ENCODE measurements at places on chromosomes 11 and 22.

GRCh38 chr11:125343086-125343717, 152.9 kb downstream of the FEZ1 start:
- no peak for DNase-seq

- no peak for DNase-seq
Observed at GRCh38 chr11:59185386-59185945, 13.5 kb downstream of the DTX4 start.

DNA sequence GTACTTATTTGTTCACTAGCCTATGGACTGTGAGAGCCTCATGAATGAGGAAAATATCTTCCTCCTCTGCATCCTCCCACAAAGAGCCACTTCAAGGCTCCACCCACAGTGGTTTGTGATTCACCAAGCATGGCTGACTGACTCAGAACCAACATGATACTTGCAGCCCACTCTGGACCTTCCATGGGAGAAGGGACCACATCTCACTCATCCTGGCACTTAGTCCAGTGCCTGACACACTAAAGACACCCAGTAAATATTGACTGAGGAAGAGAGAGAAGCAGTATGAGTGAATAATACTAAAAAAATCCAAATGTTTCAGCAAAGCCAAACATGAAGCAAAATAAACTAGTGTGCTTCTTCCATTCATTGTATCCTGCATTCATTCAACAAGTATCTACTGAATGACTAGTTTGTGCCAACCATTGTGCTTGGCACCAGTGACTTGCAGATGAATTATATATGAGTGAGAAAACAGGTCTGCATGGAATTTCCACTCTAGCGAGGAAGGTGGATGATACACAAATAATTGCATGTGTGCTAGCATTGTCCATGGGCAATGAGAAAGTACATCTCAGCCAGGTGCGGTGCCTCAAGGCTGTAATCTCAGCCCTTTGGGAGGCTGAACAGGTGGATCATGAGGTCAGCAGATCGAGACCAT, 54.9 kb upstream of the BLID start:
- no peak for DNase-seq

- DNase-seq, result no peak
Observed at GRCh38 chr11:92557879-92558278, 333.3 kb downstream of the FAT3 start.

GRCh38 chr11:72100462-72100861, 2.6 kb downstream of the LAMTOR1 start:
- DNase-seq, result no peak

GRCh38 chr11:83951521-83951920, 665.4 kb upstream of the CCDC90B start:
- DNase-seq, result no peak

- no peak for DNase-seq
Observed at GRCh38 chr11:824942-825341, 2.8 kb upstream of the CRACR2B start.

DNA sequence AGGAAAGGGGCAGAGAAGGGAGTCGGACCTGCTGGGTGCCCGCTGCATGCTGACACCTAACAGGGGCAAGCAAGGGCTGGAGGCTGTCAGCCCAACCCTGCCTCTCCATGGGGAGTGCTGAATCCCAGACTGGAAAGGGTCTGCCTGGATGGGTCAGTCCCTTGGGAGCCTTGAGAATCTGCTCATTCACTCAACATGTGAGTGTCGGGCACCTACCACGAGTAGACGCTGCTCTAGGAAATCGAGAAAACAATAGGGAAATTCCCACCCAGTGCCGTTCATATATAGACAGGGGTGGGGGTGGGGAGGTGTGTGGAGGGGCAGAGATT, 4.4 kb upstream of the CTSD start:
- DNase-seq, result no peak

- DNase-seq, result no peak
Observed at GRCh38 chr11:28343304-28344233, 235.4 kb downstream of the METTL15 start.

GRCh38 chr11:29634244-29634643, 382.6 kb downstream of the KCNA4 start:
- DNase-seq, result no peak

GRCh38 chr11:77450227-77450626, 23.7 kb downstream of the PAK1 start:
- no peak for DNase-seq

DNA sequence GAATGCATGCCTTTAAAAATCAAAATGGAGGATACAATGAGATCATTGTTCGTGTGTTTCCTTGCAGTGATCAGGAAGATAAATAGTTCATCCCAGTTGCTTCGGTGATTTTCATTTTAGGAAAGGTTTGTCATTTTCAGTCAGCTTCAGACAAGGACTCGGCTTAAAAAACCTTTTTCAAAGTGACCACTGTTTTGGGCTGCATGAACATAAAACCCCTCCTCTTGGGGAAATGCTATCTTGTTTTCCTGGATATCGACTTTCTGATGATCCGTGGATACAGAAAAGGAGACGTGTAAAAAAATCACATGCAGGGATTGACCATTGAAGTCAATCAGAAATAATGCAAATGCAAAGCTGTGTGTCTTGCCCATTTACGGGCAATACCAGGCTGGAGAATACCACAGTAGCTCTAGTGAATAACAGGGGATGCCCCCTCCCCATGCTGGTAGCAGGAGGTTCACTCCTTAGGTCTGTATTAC, 146.8 kb downstream of the MAML2 start:
- no peak for DNase-seq

- DNase-seq, result no peak
Observed at GRCh38 chr11:74818283-74818946, 69.8 kb downstream of the RNF169 start.

- no peak for DNase-seq
Observed at GRCh38 chr11:2193099-2193887, 21.7 kb upstream of the TH start.

GRCh38 chr22:50300620-50301257, 6.7 kb downstream of the PLXNB2 start:
- DNase-seq, result no peak

DNA sequence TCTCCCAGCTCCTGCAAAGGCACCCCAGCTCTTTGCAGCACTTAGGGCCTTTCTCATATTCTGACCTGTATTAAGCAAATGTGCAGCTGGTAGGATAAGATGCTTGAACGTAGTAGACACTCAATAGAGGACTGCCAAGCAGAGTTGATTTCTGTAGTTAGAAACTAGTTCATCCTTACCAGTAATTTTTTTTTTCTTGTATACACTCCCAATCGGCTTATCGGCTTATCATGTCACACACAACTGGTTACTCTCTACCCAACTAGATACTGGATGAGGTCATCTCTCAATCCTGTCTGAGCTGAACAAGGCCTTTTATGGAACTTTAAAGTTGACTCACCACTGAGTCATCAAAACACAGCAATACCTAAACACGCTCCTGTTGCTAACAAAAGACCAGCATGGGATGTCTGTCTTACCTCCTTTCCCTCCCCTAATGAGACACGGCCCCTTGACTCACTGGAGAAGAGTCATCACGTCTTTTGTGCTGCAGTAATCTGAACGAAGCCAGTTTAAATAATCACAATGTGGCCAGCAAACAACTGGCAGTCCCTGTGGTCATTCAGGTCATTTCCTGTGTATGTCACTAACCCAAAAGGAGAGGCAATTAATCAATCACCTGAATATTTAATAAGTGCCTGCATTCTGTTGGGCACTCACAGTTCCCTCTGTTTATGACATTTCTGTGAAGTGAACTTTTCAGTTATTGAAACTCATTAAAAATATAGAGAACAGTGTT, 7.5 kb upstream of the WEE1 start:
- no peak for DNase-seq

DNA sequence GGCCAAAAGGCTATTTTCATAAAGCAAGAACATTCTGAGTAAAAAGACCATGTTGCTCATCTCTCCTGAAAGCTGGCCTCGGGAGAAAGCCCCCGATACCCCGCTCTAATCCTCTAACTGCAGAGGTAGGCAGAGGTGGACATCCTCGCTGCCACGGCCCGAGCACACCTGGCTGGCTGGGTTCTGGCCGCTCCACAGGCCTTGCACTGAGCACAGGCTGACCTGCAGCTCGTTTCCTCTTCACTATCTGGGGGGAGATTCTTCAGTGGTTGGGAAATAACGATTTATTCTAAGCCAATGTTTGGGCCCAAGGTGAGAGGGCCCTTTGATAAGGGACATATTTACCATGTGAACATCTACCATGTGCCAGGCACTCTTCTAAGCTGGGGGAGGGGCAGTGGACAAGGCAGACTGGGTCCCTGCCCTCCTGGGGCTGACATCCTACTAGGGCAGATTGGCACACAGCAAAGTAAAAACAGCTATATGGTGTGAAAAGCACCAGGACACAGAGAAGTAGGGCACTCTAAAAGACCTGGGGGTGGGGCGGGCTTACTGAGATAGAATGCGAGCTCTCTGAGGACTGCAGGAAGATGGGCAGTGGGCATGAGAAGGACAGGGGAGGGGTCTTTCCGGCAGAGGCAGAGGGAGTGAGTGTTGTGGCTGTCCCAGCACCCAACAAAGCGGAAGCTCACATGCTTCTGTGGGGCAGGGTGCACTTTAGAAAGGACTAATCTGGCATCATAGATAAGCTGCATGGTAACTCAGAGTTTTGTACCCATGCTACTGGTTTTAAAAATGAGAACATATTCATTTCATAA, 65.5 kb upstream of the ARFGAP3 start:
- no peak for DNase-seq

DNA sequence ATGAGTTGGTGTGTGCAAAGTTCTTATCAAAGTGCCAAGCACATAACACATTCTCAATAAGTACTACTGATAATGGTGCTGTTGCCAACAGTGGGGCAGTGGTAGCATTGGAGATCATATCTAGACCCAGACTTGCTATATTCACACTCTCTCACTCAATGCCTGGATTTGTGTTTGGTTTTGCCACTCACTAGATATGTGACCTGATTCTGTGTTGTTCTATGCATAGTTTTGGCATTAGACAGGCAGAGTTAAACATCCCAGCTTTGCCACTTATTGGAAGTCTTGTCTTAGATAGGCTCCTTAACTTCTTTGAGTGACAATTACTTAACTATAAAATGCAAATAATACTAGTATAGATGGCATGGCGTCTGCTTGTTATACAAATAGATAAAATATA, 642.6 kb upstream of the CCDC179 start:
- DNase-seq, result no peak

- no peak for DNase-seq
Observed at GRCh38 chr22:30742291-30743256, 47.9 kb downstream of the OSBP2 start.

- DNase-seq, result no peak
Observed at GRCh38 chr22:17314487-17314886, 54.8 kb upstream of the CECR2 start.

GRCh38 chr11:88337181-88337986, at the start of gene CTSC:
Gene CTSC (minus strand): TSS chr11:88337736. CDS start chr11:88337672, 64 bp downstream.
- no peak for DNase-seq
